ENCODE measurements at places on chromosomes 11 and 22. TPM values are rescaled to one million over a fixed set of nuclear protein-coding genes. Genes with fewer than 3 reads are reported as not detected.

DNA sequence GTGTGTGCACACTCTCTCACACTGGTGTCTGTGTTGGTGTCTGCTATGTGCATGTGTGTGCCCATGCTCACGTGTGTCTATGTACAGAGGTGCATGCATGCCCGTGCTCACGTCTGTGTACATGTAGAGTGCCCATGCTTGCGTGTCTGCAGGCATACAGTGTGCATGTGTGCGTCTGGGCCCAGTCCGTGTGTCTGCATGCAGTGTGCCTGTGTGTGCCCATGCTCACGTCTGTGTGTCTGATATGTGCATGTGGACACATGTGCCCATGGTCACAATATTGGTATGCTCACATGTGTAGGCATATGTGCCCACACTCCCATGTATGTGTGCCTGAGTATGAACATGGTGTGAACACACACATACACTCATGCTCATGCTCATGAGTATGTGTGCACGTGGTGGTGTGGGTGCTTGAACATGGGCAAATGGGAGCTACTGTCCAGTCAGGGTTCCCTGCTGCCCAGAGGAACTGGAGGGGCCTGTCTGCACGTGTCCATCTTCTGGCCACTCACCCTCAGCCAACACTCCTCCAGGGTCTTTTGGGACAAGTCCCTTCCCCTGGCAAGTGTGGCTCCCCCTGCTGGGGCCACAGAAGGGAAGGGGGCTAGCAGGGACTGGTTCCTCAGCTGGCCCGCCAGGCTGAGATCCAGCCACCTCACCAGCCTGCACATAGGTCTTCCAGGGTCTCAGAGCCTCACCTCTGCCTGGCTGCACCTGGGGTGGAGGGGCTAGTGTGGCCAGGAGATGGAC, 7.3 kb upstream of the TBX1 start:
- no peak for DNase-seq

Gene DDI1
- total RNA-seq: not detected

DNA sequence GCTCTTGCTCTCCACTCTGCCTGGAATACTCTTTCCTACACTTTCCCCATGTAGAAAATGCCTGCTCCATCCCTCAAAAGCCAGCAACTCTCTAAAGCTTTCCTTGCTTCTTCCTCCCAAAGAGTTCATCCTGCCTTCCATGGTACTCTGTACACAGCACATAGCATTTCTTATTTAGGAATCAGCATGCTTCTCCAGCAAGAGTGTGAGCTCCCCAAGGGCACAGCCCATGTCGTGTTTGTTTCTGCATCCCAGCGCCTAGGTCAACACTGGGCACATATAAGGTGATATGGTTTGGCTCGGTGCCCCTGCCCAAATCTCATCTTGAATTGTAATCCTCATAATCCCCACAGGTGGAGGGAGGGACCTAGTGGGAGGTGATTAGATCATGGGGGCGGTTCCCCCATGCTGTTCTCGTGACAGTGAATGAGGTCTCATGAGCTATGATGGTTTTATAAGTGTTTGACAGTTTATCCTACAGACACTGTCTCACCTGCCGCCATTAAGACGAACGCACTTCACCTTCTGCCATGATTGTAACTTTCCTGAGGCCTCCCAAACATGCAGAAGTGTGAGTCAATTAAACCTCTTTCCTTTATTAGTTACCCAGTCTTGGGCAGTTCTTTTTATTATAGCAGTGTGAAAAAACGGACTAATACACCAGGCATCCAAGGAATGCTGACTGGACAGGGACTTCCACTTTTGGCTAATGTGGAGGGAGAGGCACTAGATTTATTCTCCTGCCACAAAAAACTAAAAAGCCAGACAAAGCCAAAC, 8.2 kb downstream of the VPS37C start:
- peak; percentile 50 for DNase-seq

- DNase-seq: no peak
These were observed 19.1 kb downstream of the PPFIA1 start for GRCh38 chr11:70289582-70289981.

- DNase-seq: no peak
These were observed 410.3 kb downstream of the MN1 start for GRCh38 chr22:27391092-27391770.

Gene OR8A1
- not detected for total RNA-seq

GRCh38 chr11:61586792-61587430, 6.0 kb upstream of the SYT7 start:
- no peak for DNase-seq

DNA sequence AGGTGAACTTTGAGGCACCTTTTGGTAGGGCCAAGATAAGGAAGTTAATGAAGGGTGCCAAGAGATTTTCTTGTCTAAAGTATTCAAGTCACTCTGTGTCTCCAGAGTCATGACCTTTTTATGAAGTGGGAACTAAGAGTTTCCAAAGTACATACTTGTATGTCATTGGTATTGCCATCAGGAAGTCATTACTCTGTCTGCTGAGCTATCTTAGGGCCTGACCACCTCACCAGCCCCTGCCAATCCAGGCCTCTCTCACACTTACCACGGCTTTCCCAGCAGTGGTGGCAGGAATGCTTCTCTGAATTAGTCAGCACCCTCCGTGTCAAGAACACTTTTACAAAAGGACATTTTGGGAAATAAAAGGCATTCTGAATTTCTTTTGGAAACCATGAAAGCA, 192.8 kb upstream of the MTNR1B start:
- no peak for DNase-seq

Gene IFTAP
- total RNA-seq: 30.9 TPM

Gene WNT11
- not detected for total RNA-seq

All from dermis blood vessel endothelial cell (primary cell).